ENCODE measurements at places on chromosomes 4 and X.

- no peak for DNase-seq
Measured at GRCh38 chr4:109703664-109704361, 568 bp upstream of the CASP6 start.

- no peak for DNase-seq
Measured at GRCh38 chr4:112423591-112423990, 92.4 kb downstream of the NEUROG2 start.

- no peak for DNase-seq
Measured at GRCh38 chr4:52507774-52508173, 151.3 kb downstream of the USP46 start.

- DNase-seq = no peak
Measured at GRCh38 chr4:154569028-154569427, 6.2 kb downstream of the FGB start.

GRCh38 chrX:7889680-7890079 is 37.5 kb downstream of the PNPLA4 start:
- DNase-seq = no peak

GRCh38 chrX:42755815-42756214 is 22.1 kb downstream of the PPP1R2C start:
- no peak for DNase-seq

- no peak for DNase-seq
Measured at GRCh38 chr4:32645653-32646052, 1925.5 kb downstream of the PCDH7 start.

GRCh38 chr4:110196206-110196870 is 2.1 kb downstream of the ELOVL6 start:
- DNase-seq = no peak

DNA sequence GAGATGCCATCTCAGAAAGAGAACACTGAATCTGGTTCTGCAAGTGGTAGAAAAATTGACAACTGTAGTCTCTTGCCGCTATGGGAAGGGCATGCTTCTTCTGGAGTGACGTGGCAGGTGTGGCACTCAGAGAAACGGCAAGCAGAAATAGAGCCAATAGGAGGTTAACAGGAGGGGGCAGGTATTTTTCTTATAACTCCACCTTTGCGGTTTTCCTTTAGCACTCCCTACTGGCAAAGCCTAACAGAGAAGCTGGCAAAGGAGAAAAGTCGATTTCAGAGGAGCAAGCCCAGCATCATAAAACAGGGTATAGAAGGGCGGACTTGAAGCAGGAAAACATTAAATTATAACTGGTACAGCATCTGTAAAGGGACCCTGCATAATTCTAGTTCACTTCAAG is 1382.2 kb downstream of the PCDH18 start:
- DNase-seq = no peak

GRCh38 chr4:78131403-78131802 is 74.3 kb downstream of the FRAS1 start:
- no peak for DNase-seq

DNA sequence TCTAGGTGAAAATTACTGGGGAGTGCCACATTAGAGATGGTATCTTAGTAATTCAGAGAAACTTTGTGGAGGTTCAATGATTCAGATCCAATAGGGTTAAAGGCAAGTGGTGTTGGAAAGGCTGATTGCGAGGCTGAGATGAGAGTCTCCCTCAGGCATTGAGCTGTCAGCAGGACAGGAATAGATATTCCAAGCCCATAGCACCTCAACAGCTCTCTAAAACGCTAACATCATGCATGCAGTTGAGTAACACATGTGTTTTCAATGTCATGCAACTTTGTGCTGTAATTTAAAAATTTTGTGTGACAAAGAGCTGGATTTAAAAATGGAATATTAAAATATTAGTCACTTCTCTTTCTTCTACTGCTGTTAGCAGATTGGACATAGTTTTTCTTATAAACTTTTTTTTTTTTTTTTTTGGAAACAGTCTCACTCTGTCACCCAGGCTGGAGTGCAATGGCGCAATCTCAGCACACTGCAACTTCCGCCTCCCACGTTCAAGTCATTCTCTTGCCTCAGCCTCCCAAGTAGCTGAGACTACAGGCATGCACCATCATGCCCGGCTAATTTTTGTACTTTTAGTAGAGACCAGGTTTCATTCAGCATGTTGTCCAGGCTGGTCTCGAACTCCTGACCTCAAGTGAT is 173.5 kb upstream of the C1QTNF7 start:
- no peak for DNase-seq

- no peak for DNase-seq
Measured at GRCh38 chrX:16603822-16604221, 46.1 kb upstream of the S100G start.

GRCh38 chrX:117835034-117835433 is 281.6 kb downstream of the KLHL13 start:
- DNase-seq = no peak

GRCh38 chr4:139975830-139976272 is 178.1 kb downstream of the MAML3 start:
- no peak for DNase-seq

DNA sequence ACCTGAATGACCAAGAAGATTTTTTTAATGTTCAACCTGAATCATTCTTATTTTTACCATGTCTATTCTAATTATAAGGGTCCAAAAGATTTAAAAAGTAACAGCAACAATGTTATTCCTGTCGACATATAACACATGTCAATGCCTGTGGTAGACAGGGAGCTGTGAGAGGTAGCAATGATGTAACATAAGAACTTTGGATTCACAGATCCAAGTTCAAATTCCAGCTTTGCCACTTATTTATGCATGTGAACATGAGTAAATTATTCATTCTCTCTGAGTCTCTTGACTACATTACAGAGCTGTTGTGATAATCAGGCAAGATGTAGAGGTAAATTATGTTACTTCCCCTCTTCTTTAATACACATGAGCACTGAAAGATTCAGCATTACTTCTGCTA is 54.5 kb downstream of the KLHL8 start:
- DNase-seq = no peak

- DNase-seq = no peak
Measured at GRCh38 chrX:38939067-38939466, 137.8 kb downstream of the MID1IP1 start.

- DNase-seq = no peak
Measured at GRCh38 chr4:119310826-119311225, 11.1 kb downstream of the FABP2 start.

- DNase-seq = no peak
Measured at GRCh38 chrX:130267956-130268448, 697 bp downstream of the ZNF280C start.

Data from left renal pelvis (tissue), 4 donors.